Neural progenitor cell (in vitro differentiated cells): ENCODE measurements at places on chromosomes 5 and 9.

DNA sequence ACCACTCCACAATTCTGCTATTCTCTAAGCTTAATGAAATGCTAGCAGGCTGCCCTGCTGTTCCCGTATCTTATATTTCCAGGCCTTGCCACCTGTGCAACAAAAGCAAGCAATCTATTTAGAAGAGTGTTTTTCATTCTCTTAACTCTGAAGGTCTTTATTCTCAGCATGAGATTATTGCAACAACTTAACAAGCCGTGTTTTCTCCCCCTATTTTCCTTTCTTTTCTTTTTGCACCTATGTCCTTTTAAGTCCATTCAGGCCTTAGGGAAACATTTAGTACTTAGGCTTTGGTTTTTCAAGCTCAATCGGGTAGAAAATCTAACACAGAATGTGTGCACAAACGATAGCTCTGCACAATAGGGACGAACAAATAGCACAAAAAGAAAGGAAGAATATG lies 89.6 kb upstream of the DMRTA1 start:
- DNase-seq: peak; percentile 72

- no peak for DNase-seq
These were observed 42.2 kb downstream of the COL5A1 start for GRCh38 chr9:134683714-134684374.

DNA sequence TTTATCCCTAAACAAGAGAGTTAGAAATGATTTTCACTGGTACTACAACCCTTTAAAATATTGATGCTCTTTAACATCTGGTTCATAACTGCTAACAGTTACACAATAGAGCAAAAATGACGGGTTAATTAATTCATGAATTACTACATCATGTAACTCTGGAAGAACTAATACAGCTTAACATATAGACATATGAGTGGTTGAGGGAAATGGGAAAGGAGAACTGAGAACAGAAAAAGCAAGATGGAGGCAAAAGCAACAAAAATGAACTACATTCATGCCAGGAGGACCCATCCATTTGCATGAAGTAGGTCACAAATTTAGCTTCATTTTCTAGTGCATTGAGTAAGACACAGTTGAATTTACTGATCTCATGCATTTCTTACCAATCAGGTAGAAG lies 61.8 kb downstream of the C9 start:
- no peak for DNase-seq

GRCh38 chr5:103433211-103433610 lies 129.4 kb downstream of the NUDT12 start:
- no peak for DNase-seq

GRCh38 chr9:6968271-6968670 lies 210.5 kb downstream of the KDM4C start:
- DNase-seq: no peak

- DNase-seq: no peak
These were observed 27.4 kb downstream of the LHX2 start for GRCh38 chr9:124038790-124039633.

- no peak for DNase-seq
These were observed 32.9 kb downstream of the LHFPL2 start for GRCh38 chr5:78615697-78616096.

DNA sequence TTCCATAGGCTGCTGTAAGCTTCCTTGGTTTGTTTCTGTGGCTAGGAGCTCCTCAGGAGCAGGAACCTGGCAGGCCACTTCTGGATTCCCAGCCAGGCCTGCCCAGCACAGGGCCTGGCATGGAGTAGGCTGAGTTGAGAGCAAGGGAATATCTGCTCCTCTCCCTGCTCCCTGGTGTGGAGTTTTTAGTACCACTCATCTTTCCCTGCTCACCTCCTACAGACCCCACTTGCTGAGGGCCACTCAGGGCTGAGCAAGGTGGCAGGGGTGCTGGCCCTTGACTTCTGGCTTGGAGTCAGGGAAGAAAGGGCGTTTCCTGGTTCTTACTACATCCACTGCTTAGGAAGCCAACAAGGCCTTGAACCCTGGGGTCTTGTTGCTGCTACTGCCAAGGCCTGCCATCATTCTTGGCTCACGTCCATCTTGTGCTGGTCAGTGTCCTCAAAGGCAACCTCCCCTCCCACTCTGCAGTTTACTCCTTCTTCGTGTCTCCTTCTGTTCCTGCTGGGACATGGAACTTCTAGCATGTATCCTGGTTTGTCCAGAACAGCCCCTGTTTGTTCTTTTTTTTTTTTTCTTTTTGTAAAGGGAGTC lies 54.9 kb downstream of the PSD2 start:
- DNase-seq: no peak

GRCh38 chr5:130605234-130605633 lies 559.8 kb downstream of the HINT1 start:
- peak; percentile 71 for DNase-seq

DNA sequence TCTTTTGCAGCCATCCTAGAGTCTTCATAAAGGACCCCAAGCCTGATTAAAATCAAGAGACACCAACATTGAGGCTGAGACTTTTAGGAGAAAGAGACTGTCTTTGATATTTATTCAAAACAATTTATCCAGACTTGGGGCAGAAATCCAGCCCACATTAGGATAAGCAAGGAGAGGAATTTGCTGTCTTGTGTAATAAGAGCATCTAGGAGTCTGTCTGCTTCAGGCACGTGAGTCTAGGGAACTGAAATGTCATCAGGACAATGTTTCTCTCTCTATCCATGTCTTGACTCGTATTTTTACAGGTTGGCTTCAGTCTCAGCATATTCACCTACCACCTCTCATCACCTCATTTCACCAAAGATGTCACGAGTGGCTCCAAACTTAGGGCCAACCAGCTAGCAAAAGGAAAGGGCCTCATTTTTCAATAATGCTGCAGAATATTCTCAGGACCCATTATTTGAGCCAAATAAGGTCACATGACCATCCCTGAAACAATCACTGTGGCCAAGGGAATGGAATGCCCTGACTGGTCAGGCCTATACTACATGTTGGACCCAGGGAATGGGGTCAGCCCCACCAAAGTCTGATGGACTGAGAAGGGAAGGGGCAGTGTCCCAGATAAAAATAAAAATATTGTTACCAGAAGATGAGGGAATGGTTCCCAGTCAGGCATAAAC lies 70.3 kb upstream of the SAP30L start:
- no peak for DNase-seq

DNA sequence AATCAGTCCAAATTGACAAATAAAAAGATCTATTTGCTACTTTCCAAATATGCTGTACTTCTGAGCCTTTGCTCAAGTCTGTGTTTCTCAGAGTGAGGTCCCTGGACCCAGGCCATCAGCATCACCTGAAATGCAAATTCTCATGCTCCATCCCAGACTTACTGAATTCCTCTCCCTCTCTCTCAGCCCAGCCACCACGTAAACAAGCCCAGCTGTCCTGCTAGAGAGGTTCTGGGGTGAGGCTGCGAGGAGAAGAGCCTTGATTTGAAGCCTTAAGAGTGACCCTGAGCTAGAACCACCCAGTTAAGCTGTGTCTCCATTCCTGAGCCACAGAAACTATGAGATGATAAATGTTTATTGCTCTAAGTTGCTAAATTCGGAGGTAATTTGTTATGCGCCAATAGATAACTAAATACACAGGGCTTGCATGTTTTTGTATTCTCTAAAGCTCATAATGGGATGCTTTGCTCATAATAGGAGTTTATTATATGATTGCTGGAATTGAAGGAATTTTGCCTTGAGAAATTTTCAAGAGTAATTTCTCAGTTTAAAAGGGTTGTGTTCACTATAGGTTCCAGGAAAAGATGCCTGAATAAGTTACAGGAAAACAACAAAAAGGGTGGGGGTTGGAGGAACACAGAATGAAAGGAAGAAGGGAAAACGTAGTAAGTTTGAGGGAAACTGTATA lies 98.9 kb upstream of the SPATA31D4 start:
- DNase-seq: no peak

GRCh38 chr9:23686257-23686656 lies 139.8 kb downstream of the ELAVL2 start:
- DNase-seq: no peak

DNA sequence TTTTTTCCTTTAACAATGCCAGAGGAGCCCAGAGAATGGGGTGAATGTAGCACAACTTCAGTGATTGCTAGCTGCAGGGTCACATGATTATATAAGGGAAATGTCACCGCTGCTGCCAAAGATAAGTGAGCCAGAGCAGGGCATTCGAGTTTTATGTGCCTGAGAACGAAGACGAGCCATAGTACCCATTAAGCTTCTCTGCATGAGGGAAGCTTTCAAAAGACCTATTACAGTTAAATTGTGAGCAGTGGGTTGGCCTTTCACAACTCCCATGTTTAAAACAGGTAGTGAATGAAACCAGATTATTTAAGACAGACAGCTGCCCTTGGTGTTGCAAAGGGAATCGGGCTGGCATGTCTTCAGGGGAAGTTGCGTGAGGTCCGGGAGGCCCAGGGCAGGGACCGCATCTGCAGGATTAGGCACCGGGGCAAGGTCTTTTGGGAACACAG lies 82.4 kb upstream of the TNFAIP8 start:
- DNase-seq: no peak

GRCh38 chr9:2085716-2086115 lies 70.6 kb downstream of the SMARCA2 start:
- no peak for DNase-seq

DNA sequence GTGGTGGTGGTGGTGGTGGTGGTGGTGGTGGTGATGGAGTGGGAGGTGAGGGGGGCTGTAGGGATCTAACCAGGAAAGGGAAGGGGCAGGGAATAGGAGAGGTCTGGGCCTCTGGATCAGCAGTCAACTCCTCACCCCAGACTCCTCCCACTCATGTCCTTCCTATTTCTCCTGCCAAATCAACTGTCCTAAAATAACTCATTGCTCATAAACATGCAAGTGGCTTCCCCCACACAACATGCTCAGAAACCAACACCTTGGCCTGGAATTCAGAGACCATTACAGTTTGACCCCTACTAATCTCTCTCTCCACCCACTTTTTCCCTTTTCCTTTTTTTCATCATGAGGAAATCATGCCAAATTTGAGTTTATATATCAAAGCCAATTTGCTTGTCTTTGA lies 8.4 kb upstream of the FSD1L start:
- no peak for DNase-seq

DNA sequence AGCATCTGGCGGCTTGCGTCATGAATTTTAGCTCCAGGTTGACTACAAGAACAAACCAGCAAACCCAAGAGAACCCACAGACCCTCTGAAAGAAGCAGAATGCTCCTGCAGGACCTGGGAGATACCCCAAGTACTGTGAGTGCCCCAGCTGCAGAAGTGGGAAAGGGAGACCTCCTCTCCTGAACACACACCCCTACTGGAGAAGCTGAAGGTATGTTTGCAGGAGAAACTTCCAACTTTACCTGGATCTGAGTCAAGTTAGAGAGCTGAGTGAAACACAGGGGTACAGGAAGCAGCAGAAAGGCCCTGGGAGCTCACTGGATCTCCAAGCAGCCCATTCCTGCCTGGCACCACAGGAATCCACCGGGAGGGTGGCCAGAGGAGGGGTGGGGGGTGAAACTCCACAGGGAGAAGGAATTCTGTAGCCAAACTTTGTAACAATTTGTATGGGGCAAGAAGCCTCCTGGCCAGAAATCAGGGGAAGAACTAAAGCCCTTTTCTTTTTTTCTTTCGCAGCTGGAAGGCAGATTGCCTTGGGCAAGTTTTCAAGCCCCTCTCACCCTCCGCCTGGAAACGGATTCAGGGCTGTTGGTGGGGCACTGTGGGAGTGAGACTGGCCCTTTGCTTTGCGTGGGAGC lies 576.2 kb downstream of the BNC2 start:
- DNase-seq: no peak

GRCh38 chr5:53366245-53366644 lies 114.2 kb upstream of the FST start:
- DNase-seq: no peak

GRCh38 chr9:136558373-136558772 lies 12.5 kb upstream of the NOTCH1 start:
- DNase-seq: no peak

GRCh38 chr9:138112791-138113600 lies 235.4 kb downstream of the CACNA1B start:
- no peak for DNase-seq

GRCh38 chr5:128904805-128905567 lies 60.3 kb upstream of the SLC27A6 start:
- DNase-seq: peak; percentile 6
